ENCODE measurements at places on chromosomes 5 and 9.

DNA sequence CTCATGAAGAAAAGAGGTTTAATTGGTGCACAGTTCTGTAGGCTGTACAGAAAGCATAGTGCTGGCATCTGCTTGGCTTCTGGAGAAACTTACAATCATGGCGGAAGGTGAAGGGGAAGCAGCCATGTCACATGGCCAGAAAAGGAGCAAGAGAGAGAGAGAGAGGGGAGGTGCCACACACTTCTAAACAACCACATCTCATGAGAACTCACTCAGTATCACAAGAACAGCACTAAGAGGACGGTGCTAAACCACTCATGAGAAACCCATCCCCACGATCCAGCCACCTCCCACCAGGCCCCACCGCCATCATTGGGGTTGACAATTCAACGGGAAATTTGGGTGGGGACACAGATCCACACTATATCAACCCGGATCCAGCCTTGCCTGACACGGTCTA is 28.8 kb upstream of the IER5L start:
- no peak for DNase-seq

DNA sequence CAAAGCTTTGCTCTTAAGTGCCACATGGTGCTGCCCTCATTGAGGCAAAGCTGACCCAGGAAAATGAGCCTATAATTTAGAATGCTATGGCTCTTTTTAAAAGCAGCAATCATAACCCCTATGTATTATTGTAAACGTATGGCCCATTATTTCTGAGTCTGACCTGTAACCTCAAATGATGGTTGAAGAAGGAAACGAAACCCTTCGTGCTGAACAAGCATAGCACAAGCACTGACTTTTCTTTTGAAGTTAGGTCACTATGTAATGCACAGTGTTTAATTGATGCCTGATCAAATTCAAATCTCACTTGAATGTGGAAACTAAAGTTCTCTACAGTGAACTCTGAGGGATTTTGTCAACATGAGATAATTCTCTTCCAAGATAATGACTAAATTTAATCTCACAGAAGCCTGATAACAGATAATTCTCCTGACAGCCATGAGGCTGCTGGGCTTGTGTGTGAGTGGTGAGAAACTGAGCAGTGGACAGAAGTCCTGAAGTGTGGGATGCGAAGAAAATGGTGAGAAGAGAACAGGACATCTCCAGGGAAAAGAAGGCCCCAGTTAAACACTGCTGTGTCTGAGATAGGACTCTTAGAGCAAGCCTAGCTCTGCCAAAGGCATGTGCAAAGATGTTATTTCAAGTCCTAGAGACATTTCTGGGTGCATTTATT is 226.9 kb downstream of the MAN2A1 start:
- DNase-seq = no peak

- no peak for DNase-seq
These were observed 481.4 kb upstream of the DAB2 start for GRCh38 chr5:39906146-39906545.

DNA sequence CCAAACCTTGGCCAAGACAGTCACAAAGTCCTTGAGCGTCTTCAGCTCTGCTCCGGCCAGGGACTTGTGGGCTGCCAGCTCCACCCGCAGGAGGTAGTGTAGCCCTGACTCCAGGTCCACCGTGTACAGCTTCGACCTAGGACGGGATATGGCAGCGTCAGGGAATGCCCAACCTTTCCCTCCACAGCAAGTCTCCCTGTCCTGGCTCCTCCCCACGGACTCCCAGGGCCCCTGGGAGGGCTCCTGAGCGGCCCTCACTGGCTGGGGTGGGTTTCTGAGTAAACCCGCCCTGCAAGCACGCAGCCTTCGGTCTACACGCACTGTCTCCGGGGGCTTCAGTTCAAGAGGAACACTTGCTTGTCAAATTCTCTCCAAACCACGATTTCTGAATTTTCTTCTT is 13.7 kb upstream of the LHX3 start:
- no peak for DNase-seq

DNA sequence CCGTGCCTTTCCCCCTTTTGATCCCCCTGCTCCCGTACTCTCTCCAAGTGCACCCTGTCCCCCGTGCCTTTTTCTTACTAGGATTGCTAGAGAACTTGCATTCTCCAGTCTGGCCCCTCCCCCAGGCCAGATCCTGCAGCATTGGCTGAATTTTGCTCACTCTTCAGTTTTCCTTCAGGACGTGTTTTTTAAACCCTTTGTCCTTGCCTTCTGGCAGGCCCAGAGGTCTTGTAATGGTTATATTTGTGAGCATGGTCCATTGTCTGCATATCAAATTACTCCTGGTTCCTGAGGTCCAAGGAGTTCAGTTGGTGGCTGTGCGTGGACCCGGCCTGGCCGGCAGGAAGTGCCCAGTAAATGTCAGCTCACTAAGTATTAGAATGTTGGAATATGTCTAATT is 606 bp downstream of the TBC1D13 start:
- no peak for DNase-seq

GRCh38 chr5:122944051-122944450 is 92.5 kb downstream of the PPIC start:
- no peak for DNase-seq

DNA sequence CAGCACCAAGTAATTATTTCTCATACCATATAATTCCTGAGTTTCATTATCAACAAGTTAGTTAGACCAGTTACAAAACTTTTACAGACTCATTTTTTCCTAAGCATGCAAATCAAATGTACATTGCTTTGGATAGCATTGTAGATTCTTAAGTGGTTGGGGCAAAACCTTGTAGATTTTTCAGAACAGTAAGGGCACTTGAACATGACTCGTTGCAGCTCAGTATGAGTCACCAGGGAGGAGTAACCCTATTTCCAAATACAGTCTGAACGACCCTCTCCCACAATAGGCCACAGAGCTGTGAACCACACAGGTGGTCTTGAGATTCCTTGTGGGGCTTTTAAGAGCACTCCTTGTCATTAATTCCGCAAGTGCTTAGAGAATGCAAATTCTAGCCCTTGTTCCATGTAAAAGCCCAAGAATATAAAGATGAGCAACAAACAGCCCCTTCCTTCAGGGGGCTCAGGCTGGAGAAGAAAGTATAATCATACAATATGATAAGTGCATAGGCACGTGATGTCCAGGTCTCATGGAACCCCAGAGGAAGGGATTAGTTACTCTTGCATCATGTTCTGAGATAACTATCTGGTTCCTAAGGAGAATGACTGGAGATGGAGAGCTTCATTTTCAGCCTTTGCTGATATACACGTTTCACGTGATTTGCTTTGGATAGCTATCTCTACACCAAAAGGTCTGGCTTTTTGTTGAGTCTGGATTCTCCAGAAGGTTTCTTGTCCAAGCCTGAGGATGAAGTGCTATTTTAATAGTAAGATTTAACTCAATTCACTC is 295.7 kb downstream of the KCNN2 start:
- no peak for DNase-seq

- no peak for DNase-seq
These were observed 290.6 kb downstream of the FBXL7 start for GRCh38 chr5:15790446-15791018.

DNA sequence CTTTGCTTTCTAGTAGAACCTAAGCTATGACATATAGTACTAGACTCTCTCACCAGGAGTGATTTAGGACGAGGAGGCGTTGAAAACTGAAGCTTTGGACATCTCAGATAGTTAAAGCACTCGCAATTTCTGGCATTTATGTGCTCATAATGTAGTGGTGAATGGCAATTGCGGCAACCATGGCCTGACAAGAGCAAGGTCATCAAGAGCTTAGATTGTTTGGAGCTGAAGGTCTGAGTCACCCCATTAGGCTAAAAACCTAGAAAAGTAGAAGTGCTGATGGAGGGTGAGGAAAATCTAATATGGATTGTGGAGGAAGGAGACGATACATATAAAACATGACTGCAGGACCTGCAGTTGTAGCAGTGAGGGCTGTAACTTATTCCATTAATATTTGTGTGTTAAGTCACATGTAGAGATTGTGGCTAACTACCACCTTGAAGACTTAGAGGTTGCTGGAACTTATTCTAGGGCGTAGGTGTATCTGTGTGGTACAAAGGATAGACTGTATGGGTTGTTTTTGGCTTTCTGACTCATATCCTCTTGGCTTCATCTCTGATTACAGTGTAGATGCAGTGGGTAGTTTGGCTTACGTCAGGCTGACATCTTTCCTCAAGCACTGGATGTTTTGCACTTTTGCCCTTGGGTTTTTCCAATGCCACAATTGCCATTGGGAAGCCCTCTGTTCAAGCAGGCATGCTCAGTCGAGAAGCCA is 138.9 kb upstream of the CDKN2B start:
- no peak for DNase-seq

GRCh38 chr5:175216991-175217390 is 227.0 kb downstream of the DRD1 start:
- DNase-seq = no peak

DNA sequence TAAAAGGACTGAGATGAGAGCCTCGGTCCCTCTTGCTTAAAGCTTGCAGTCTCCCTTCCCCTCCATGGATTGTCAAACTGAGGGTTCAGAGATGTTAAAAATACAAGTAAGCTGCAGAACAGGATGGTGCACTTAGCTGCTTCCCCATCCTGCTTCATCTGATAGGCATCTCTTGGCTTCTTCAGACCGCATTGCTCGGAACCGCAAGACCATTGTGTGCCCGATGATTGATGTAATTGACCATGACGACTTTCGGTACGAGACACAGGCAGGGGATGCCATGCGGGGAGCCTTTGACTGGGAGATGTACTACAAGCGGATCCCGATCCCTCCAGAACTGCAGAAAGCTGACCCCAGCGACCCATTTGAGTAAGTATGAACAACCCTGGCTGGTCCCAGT is 65.5 kb upstream of the SAP30L start:
- no peak for DNase-seq

GRCh38 chr5:1478271-1479035 is 33.2 kb upstream of the SLC6A3 start:
- DNase-seq = no peak

- DNase-seq = no peak
These were observed 429.3 kb downstream of the TMEM232 start for GRCh38 chr5:110297152-110297670.

GRCh38 chr5:65290677-65291076 is 191.0 kb downstream of the ADAMTS6 start:
- no peak for DNase-seq

DNA sequence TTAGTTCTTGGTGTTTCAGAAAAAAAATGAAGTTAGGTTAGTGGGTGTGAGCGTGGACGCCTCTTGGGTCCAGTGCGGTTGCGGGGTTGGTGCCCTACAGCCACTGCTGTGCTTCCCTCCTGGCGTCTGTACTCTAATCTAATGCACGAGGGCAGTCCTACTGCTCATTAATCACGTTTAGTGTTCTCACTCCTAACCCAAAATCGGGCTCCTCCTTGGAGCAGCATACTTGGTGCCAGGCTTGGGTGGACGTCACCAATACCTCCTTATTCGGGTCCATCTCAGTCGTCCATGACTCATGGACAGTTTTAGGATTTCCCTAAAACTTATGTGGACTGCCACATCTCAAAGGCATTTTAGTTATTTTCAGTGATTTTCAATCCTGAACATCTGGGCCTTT is 41.6 kb downstream of the TRIO start:
- DNase-seq = no peak

DNA sequence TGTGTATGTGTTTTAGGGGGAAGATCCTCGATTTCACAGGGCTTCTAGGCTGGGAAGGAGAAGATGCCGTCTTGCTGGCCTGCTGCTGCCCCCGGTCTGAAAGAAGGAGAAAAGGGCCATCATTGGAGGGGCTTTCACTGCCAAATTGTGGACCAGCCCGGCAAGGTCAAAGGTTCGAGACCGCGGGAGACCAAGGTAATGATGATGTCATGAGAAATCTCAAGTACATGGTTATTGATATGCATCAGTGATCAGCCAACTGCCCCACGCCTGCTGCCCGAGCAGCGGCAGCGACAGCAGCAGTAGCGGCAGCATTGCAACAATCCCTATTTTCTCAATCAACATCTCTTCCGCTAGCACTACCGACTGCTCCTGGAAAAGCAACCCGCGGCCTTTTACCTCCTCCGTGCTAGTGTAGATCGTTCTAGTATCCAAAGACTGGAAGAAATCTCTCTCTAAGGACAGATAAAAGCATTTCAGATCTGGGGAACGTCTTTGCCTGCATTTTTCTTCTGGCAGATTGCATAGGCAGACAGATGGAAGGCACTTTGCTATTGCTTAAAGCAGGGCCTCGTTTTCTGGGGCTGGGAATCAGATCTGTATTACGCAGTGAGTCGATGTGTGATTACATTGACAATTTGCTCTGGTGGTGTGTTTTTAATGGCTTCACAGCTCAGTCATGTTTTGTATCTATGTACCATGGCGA is 215.3 kb downstream of the MEF2C start:
- no peak for DNase-seq

- no peak for DNase-seq
These were observed 902 bp downstream of the BDP1 start for GRCh38 chr5:71456362-71456743.

GRCh38 chr9:116935149-116935897 is 248.2 kb downstream of the TRIM32 start:
- DNase-seq = no peak

DNA sequence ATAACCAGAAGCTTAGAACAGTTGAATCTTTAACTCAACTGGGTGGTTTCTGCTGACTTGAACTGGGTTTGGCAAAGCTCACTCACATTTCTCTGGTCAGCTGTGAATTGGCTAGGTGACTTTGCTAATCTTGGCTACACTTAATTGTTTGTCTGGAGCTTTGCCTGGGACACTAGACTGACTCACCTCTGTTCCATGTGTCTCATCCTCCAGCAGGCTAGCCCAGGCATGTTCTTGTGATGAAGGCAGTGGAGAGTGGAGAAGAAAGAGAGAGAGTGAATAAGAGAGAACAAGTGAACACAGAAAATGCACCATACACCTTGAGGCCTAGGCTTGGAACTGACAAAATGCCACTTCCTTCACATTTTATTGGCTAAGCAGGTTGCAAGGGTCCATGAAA is 32.6 kb downstream of the SPATA31D1 start:
- DNase-seq = no peak

DNA sequence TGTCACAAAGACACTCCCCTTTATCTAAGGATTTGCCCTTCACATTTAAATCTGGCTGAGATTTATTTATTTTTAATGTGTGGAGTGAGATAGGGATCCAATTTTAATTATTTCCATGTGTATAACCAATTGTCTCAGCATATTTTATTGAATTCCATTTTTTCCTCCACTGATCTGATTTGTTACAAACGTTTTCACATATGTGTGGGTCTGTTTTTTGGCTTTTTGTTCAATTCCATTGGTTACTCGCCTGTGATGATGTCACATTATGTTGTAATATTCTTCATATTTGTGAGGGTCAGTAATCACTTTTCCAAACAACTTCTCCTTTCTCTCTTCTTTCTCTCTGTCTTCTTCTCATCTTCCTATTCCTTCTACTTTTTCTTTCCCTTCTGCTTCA is 278.3 kb upstream of the RFX3 start:
- DNase-seq = no peak

GRCh38 chr5:112865128-112865527 is 4.0 kb downstream of the SRP19 start:
- DNase-seq = no peak

All from HuH-7 (cell line).